ENCODE measurements at places on chromosomes 7 and 10.

- no peak for DNase-seq
Measured at GRCh38 chr7:3436746-3437145, 135.7 kb downstream of the SDK1 start.

- DNase-seq: no peak
Measured at GRCh38 chr10:71072823-71073210, 139.6 kb upstream of the UNC5B start.

DNA sequence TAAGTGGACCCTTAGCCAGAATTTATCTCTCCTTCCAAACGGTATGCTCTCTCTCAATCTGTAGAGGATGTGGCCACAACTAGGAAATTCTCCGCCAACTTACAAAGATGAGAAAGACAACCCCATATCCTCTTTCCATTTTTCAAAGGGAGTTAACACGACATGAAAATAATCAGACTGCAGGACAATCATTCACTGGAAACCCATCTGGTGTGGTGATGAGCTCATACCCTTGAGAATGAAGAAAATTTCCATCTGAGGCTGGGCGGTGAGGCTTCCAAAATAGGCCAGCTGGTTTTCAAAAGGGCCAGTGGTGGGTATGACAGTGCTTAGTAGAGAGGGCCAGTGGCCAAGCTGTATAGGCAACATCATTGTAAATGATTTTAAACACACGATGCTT lies 369.6 kb downstream of the FRMD4A start:
- DNase-seq: no peak

GRCh38 chr7:91242097-91242844 lies 22.0 kb upstream of the FZD1 start:
- DNase-seq: no peak

DNA sequence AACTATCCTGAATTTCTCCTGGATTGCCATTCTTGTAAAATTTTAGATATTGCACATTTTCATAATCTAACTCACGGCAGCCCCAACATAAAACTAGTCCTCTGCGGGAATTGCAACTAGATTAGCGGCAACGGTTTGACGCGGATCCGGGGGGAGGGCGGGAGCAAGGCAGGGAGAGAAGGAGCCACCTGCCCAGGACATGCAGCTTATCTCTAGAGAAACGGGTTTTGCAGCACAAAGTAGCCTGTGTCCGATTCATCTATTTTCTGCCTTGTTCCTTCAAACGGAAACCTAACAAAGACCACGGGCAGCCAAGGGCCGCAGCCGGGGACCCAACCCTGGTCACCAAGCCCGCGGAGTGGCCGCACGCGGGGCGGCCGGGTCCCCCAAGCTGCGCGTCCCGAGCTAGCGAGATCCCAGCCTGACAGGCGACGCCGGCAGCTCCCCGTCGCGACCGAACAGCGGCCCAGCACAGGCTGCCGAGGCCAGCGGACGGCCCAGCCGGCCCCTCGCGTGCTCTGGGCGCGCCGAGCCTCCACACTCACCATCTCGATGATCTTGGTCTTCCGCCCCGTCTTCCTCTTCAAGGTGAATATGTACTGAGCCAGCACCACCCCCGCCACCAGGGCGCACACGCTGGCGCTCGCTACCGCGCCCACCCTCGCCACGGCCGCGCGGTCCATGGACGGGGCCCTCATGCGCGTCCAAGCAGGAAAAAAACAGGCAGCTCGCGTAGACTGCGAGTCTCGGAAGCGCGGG lies at the start of gene NT5C3A:
TSS of gene NT5C3A (minus strand) at position 754 of the 759 bp plus-strand sequence. CDS start at position 683, 71 bp downstream.
- peak; percentile 78 for DNase-seq

GRCh38 chr7:46139079-46139478 lies 218.0 kb upstream of the IGFBP3 start:
- no peak for DNase-seq

GRCh38 chr7:81187753-81188152 lies 268.9 kb upstream of the SEMA3C start:
- DNase-seq: no peak

- no peak for DNase-seq
Measured at GRCh38 chr10:18880530-18880929, 168.1 kb upstream of the MALRD1 start.

- no peak for DNase-seq
Measured at GRCh38 chr7:91353848-91354247, 89.6 kb downstream of the FZD1 start.
